ENCODE measurements at places on chromosomes 5 and 9.

- DNase-seq = no peak
Observed at GRCh38 chr5:67496051-67496450, 299.5 kb upstream of the CD180 start.

GRCh38 chr5:178351221-178352034 lies 118.8 kb upstream of the PHYKPL start:
- no peak for DNase-seq

GRCh38 chr5:60162441-60162840 lies 268.9 kb upstream of the PDE4D start:
- peak; percentile 30 for DNase-seq

DNA sequence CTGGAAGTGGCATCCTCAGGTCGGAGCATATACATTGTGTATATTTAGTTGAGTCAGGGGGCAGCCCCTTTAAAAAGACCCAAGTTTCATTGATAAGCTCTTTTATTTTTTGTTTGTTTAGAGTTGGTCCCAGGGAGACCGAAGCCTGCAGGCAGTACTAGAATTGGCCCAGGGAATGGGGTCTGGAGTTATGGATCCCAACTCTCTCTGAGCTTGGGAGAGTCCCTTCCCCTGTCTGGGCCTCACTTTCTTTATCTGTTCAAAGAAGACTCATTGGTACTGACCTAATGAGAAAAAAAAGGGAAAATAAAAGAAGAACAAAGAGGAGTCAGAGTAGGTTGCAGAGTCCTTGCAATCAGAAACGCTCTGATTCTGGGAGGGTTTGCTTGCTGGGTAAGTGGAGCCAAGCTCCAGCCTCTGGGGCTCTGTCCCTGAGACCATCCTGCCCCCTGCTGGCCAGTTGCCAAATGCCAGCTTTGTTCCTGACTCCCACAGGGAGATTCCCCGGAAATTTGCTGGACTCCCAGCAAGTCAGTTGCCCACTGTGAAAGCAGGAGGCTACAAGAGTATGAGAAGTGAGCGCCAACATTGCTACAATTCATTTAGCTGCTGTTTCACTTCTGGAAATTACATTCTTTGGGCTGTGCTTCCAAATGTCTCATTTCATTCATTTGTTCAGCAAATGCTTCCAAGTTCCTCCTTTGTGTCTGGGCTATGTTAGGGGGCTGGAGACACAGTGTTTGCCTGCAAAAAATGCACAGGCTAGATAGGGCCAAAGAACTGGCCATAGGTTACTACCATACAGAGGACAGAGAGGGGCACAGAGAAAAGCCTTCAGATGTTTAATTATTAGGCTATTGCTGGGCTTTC lies 156.2 kb downstream of the MELK start:
- peak; percentile 77 for DNase-seq

DNA sequence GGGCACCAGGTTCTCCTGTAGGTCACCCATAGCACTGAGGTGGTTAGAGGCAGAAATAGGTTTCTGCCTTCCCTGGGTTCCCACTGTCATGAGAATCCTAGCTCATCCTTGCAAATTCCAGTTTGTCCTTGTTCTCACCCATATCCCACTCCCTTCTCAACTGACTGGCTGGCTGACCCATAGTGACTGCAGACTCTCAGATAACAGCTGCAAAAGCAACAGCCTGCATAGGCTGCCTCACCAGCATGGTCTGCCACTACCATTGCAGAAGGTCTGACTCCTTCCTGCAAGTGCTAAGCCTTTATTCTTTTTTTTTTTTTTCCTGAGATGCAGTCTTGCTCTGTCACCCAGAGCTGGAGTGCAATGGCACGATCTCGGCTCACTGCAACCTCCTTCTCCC lies 194.0 kb downstream of the SEMA6A start:
- no peak for DNase-seq

- DNase-seq = peak; percentile 57
Observed at GRCh38 chr9:106869458-106869857, 6.5 kb downstream of the ZNF462 start.

DNA sequence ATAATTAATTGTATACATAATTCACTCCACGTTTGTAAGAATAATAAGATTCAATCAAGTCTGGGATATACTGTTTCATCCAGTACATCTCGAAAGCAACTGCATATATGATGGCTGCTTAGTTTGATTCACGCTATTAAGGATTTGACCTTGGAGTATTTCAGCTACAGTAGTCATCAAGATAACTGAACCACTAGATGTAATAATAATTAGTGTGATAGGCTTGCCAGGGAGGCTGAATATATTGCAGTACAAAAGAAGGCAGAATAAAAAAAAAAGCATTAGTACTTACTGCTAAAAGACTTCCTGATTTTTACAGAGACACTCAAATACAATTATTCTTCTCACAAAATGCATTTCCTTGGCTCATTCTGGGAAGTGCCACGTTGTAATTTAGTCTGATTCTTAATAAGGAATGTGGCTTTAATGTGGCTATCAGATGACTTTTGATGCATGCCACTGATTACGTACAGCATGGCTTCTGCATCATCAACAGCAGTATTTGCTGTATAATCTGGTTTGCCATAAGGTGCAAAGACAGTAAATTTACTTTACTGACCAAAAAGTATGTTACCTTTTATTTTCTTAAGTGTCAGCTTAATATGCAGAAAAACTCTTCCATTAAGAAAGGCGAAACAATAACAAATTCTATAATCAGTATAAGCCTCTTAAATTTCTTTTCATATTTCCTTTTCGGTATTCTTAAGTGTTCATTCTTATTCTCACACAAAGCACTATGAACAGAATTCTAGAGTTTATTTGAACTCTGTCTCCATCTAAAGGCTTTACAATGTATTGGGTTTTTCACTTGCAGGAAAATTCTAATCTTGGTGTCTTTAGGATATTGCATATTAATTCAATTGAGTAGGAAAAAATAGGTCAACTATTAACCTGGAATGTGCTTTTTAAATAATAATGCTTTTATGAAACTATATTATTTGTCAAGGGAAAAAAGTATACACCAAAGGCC lies 166.4 kb downstream of the SLF1 start:
- peak; percentile 4 for DNase-seq

DNA sequence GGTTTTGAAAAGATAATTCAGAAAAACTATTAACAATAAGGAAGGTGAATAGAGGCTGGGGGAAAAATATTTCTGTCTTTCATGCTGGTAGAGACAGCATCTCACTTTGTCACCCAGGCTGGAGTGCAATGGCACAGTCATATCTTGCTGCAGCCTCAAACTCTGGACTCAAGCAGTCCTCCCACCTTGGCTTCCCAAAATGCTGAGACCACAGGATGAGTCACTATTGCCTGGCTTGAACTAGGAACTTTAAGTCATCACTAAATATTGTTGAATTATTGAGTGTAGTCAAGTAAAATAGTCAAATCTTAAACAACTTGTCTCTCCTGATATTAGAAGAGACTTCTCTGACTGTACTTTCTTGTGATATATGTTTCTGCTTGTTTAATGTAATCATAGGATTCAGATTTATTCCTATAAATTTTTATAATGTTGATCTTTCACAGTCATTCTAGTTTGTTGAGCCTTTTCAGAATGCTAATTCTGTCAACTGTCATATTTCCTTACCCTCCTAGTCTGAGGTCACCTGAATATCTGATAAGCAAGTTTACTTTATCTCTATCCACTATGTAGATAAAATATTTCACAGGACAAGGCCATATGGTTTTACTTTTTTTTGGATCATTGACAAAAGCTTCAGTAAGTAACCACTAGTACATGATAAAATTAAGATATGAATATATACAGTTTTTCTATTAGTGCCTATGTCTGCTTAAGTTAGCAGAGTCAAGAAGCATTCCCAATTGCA lies 1696.5 kb downstream of the MAT2B start:
- DNase-seq = peak; percentile 8

GRCh38 chr5:10644192-10644591 lies 80.3 kb downstream of the ANKRD33B start:
- DNase-seq = no peak

DNA sequence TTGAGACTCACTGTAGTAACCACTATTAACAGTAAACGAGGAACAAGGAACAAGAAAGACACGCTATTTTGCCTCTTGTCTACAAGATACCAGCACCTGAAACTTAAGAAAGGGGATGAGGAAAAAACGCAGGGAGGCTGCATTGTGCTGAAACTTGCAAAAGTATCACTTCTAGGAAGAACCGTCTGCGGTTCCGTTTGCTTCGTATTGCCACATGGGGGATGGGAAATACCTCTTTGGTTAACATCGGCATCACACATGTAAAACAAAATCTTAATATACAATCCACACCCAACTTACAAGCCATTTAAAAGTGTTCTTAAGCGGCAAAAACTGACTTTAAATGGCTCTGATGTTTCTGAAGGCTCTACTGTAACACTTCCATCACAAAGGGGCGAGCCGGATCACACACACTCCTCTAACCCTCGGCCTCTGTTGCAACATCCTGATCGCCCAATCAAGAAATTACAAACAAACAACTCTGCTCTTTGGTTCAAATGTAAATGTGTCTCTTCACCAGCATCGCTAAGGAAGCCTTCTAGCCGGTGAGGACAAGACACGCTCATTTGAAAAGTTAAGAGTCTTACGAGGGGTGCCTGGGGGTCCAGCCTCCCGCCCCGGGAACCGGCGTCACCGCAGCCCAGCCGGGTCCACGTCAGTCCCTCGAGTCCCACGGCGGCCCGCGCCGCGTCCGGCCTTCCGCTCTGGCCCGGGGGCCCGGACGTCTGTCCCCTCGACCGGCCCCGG lies 621 bp downstream of the SEC16A start:
- peak; percentile 51 for DNase-seq

- no peak for DNase-seq
Observed at GRCh38 chr9:130944510-130945058, 5.5 kb upstream of the FIBCD1 start.

GRCh38 chr5:78779771-78780616 lies 131.4 kb upstream of the LHFPL2 start:
- DNase-seq = peak; percentile 96

- DNase-seq = no peak
Observed at GRCh38 chr9:78775211-78775610, 478.3 kb downstream of the PSAT1 start.

GRCh38 chr5:77991084-77991483 lies 214.9 kb upstream of the TBCA start:
- no peak for DNase-seq

GRCh38 chr5:173310861-173311785 lies 17.1 kb downstream of the STC2 start:
- DNase-seq = peak; percentile 55

DNA sequence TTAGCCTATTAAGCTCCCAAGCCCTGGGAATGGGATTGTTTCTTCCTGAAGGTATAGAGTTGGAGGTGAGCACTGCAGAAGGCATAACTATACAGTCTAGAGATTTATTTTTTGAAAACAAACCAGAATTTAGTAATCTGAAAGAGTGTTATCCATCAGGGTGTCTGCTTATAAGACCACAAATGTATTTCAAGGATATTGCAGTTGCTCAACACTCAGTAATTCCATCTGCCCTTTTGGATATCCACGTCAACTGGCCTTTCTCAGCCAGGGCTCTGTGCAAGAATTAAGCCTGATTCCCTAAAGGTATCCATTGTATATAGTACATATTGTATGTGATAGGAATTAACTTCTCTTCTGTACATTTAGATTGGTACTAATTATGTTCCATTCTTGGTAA lies 15.0 kb upstream of the IL31RA start:
- no peak for DNase-seq

- no peak for DNase-seq
Observed at GRCh38 chr5:147452165-147452811, 57.6 kb downstream of the DPYSL3 start.

- no peak for DNase-seq
Observed at GRCh38 chr5:180922932-180923331, 24.0 kb downstream of the BTNL8 start.

GRCh38 chr5:20109326-20109725 lies 121.3 kb upstream of the CDH18 start:
- no peak for DNase-seq

DNA sequence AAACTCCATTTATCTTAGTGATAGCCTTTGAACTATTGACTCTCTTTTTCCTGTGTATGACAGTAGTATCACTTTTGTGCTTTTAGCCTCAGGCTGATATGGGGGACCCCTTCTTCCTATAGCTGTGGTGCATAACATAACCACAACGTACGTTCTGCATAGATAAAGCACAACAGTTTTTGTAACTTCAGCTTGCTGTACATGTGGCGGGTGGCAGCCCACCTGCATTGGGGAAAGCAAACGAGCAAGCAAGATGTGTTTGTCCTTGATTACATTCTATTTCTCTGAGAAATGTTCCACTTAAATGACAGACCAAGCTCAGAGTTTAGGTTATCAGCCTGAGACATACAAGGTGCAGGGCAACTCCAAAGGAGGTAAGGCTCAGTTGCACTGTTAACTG lies 309.4 kb downstream of the KDM4C start:
- no peak for DNase-seq

DNA sequence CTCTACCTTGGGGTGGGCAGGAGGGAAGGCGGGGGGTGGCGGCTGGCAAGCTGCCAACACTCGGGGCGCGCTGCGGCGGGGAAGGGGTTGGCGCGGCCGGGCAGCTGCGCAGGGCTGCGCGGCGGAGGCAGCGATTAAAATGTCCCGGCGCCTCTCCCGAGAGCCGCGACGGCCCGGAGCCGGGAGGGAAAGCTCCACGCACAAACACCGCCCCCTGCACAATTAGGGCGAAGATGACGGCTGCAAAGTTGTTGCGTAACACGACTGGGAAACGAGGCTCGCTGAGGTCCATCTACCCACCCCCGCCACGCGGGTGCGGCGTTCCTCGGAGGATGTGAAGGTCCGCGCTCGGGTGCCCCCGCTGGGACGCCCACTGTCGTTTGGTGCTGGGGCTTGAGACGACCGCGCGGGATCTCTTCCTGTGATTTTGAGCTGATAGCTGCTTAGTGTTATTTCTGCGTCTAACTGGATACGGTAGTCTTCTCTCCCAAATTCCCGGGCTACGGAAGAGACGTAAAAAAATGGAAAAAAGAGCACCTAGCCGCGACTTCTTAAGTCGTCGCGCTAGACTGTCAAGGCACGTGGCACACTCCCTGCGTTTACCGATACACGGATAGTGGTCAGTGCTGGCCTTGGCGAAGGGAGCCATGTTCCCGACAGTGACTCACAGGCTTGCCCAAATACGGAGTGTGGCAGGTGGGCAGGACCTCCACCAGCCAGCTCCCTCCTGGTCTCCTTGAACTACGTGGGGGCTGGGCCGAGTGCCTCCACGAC lies 958 bp upstream of the NFIL3 start:
- DNase-seq = peak; percentile 77

GRCh38 chr5:168117469-168117868 lies 174.0 kb upstream of the WWC1 start:
- no peak for DNase-seq

DNA sequence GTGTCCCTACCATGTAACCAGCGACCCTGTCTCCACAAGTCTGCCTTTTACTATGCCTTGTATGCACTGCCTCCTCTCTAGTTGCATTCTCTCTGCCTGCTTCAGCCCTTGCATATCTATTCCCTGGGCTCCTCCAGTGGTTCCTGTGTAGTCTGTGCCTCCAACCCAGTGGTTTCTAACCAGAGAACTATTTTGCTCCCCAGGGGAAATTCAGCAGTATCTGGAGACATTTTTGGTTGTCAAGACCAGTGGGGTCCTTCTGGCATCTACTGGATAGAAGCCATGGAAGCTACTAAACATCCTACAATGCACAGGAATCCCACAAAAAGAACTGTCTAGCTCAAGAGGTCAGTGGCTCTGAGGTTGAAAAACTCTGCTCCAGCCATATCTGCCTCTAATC lies 224.1 kb upstream of the RASEF start:
- DNase-seq = no peak
